ENCODE measurements at places on chromosomes 11 and 22.

DNA sequence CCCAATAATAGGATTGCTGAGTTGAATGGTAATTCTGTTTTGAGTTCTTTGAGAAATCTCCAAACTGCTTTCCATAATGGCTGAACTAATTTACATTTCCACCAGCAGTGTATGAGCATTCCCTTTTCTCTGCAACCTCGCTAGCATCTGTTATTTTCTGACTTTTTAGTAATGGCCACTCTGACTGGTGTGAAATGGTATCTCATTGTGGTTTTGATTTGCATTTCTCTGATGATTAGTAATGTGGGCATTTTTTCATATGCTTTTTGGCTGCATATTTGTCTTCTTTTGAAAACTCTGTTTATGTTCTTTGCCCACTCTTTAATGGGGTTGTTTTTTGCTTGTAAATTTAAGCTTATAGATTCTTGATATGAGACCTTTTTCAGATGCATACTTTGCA lies 97.4 kb downstream of the FDX1 start:
- DNase-seq, result no peak

GRCh38 chr11:95595973-95596489 lies 193.6 kb downstream of the FAM76B start:
- no peak for DNase-seq

DNA sequence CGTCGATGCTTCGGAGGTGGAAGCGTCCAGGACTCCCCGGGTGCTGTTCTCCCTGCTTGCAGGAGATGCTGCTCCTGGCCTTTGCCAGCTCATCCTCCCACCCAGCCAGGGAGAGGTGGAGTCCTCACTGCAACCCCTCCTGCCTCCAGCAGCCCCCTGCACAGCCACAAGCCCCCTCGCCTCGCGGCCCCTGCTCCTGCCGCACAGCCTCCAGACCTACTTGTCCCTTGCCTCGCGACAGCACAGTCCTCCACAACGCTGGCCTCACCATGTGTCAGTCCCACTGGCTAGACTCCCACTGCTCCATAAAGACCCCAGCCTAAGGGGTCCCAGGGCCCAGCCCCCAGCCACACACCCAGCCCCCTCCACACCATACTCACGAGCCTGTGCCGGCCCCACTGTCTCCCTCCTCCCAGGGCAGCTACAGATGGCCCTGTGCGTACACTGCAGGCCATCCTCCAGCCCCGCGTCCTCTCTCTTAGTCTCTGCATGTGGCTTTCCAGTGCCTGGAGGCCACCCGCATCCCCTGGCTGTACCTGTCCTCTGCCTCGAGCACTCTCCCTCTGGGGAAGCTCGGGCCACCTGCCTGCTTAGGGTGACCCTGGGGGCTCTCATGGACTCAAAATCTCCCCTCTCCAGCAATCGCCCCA lies 91.5 kb downstream of the CELSR1 start:
- DNase-seq, result no peak

GRCh38 chr22:32558681-32559355 lies 84.2 kb downstream of the FBXO7 start:
- DNase-seq, result no peak

DNA sequence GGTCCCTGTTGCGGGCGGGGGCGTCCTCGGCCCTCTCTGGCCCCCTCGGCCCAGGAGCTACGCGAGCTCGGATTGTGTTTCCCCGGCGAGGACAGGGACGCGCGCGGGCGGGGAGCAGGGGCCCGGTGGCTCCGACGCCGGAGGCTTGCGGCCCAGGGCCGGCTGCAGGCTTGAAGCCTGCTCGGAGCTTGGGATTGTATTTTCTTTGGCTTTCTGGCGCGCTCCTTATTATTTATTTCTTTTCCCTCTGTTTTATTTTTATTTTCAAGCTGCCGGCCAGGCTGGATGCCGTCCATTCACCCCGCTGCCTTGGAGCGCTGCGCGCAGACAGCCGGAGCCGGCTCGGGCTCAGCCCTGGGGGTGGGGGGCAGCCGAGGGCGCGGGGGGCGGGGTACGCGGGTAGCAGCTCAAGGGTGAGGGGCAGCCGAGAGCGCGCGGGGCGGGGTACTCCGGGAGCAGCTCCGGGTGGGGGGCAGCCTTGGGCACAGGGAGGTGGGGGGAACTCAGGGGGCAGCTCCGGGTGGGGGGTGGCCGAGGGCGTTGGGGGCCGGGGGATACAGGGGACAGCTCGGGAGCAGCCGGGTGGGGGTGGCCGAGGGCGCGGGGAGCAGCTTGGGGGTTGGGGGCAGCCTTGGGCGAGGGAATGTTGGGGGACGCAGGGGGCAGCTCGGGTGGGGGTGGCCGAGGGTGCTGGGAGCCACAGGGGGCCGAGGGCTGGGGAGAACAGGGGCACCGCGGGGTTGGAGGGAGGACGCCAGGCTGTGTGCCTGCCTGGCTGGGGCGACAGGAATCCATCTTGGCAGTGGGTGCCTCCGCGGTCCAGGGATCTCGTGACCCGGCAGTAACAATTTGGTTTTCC lies 42.7 kb downstream of the KCNJ1 start:
- DNase-seq, result no peak

- peak; percentile 55 for DNase-seq
Observed at GRCh38 chr11:60924110-60924905, at the start of gene TMEM132A. TMEM132A (plus strand) TSS chr11:60924460; CDS start chr11:60924634, 174 bp downstream.

- no peak for DNase-seq
Observed at GRCh38 chr11:130435671-130436070, 7.3 kb upstream of the ADAMTS8 start.

DNA sequence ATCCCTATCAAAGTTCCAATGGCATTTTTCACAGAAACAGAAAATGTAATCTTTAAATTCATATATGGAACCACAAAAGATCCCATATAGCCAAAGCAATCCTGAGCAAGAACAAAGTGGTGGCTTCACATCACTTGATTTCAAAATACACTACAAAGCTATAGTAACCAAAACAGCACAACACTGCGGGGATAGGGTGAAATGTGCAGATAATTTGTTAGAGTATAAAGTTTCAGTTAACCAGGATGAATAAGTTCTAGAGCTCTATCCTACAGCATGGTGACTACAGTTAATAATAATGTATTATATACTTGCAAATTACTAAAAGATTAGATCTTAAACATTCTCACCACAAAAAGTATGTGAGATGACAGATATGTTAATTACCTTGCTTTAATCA lies 55.5 kb downstream of the MAPK1 start:
- no peak for DNase-seq

DNA sequence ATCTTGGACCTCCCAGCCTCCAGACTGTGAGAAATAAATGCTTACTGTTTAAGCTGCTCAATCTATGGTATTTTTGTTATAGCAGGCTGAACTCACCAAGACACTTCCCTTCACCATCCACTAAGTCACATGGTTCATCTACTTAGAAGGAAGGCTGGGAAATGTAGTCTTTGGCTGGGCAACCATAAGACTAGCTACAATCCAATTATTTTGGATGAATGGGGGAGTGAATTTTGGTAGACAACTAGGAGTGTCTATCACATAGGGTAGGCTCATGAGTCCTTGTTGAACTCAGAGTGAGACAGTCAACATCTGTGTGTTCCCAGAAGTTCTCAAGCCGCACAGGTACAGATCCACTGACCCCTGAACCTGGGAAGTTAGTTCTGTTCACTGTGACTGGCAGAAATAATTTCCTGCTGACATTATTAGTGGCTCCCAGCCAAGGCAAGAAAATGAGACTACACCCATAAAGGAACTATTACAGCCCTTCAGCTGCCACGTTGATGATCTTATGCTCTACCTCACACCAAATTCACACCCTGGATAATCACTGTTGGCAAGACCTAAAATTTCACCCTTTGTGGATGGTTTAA lies 3.1 kb upstream of the SLC35C1 start:
- DNase-seq, result no peak

DNA sequence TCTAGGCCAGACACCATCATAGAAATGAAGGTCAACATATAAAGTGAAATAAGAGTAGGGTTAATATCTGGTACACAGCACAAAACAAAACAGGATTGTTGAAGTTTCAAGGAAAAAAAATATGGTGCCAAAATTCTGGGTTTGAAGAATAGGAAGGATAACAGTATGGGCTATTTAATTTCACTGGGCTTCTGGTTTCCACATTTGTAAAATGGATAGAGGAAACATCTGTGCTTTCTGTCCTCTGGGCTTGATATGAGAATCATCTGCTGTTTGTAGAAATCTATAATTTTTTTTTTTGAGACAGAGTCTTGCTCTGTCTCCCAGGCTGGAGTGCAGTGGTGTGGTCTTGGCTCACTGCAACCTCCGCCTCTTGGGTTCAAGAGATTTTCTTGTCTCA lies 13.8 kb upstream of the OR10V1 start:
- DNase-seq, result no peak

DNA sequence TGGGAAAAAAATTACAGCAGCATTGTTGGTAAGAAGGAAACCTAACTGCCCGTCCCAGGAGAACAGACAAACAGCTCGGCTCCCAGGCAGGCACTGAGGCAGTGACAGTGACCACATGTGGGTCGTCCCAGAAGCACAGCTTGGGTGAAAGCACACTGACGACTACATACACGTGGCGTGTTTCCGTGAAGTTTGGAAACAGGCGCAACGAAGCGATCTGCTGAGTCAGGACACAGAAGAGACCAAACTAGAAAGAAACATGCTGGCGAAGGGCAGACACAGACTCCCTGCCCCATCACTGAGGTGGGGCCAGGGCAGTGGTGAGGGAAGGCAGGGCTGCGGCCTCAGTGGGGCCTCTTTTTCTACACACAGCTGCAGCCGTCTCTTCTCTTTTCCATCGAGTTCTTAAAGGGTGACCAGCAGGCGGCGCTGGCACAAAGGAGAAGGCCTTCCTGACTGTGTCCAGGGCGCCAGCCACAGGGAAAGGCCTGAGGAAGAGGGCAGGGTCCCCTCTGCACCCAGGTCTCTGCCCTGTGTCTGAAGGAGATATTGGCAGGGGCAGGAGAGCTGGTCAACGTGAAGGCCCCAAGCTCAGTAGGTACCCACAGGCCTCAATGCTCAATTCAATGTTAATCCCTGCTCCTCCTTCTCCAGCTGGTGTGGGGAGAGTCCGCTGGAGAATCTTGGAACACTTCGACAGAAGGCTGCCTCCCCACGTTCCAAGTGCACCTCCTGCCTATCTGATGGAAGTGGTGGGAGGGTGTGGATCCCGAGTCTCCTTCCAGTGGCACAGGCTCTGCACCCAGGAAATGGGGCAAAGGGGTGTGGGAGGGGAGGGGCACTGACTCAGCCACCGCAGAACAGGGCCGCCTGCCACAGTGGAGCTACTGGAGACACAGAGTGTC lies 19.9 kb downstream of the CARS1 start:
- DNase-seq, result peak; percentile 72

DNA sequence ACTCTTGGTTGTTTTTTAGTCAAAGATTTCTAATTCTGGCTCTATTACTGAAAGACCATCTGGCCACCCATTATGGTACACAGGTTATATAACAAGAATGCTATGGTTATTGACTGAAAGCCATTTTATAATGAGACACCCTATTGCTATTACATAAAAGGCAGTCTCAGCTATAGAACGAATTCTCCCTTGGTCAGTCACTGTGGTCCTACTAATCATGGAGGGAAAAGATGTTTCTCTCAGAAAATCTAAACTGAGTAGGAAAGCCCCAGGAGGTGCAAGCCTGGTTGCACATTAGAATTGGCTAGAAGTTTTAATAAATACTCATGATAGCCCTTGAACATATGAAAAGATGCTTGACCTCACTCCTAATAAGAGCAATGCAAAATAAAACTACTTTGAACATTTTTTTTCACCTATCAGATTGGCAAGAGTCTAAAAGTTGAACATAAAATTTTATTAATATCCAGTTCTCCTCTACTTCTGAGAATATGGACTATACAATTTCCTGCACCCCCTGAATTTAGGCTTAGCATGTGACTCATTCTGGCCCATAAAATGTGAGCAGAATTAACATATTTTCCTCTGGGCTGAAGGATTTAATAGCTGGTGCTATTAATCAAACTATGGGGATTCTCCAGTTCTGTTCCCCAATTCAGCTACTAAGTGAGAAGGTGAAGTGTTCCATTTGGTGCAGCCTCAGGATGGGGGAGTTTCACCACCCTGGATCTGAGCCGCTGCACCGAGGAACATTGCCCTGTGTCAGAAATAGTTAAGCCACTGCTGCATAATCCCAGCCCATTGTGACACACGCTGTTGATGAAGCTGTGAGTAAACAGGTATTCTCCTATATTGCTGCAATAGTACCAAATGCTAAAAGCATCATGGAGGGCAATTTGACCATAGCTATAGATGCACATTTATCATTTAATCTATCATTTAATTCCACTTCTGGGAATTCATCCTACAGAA lies 11.5 kb upstream of the CRKL start:
- DNase-seq, result no peak

DNA sequence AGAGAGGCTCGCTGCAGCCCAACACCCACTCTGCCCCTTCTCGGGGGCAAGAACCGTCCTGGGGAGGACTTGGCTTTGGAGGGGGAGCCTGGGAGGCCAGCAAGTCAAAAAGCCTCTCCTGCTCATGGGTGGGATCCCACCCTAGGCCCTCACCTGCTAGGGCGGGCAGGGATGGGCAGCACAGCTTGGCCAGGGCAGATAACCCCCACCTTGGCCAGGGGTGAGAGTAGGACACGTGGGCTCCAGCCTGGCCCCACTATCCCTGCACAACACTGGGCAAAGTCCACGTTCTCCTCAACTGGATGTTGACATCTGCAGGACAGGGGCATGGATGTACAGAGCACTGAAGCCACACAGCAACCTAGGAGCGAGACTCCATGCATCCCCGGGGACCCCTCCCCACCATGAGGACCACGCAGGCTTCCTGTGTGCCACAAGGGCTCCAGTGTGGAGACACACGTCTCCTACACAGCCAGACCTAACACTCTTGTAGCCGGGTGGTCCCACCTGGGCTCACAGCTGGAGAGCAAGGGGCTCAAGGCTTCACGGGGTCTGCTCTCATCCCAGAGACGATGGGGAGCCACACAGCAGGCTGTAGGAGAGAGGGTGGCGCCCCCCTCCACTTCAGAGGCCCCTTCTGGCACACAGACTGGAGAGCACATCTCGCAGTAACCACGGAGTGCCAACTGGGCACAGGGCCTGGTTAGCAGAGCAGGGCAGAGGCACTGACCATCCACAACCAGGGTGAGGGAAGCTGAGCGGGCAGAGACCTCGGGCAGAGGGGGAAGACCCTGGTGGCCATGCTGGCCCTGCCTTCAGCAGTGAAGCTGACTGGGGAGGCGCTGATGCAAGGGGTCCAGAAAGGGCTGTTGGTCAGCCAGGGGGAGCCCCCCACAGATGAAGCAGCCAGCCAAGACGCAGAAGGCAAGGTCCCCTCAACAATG lies 171.1 kb downstream of the CRYBB2 start:
- no peak for DNase-seq

DNA sequence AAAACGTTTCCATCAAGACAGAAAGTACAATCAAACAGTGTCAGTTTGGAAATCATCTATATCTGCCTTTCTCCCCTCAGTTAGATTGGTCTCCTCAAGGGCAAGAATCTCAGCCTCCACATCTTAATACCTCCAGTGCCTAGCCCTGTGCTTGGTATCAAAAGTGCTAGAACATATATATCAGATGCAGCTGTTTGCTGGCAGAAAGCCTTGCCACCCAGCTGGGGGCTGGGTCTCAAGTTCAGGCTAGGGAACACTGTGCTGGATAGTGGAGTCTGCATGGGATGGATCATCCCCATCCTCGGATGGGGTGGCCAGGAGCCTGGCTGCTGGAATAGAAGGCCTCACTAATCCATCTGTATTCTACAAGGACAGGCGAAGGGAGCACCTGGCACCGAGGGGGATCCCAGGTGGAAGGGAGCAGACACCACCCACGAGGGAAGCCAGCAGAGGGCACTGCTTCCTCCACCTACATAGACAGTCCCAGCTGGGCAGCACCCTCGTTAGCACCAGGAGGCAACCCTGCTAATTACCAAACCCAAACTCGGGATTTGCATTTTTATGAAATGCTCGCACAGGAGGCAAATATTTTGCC lies 602.2 kb downstream of the BUD13 start:
- no peak for DNase-seq

All from hypothalamus (tissue), 51 donors.